ENCODE measurements at places on chromosomes 11 and 22. TPM values are rescaled to one million over a fixed set of nuclear protein-coding genes. Genes with fewer than 3 reads are reported as not detected.

OR8H1 gene
- total RNA-seq = not detected

GP1BB gene
- 0.76 TPM for total RNA-seq

FXYD6 gene
- total RNA-seq = 280 TPM

OR8J3 gene
- not detected for total RNA-seq

CRYBB2 gene
- total RNA-seq = not detected

P2RY6 gene
- total RNA-seq = 1.0 TPM

LTO1 gene
- 29.4 TPM for total RNA-seq

MMP12 gene
- total RNA-seq = not detected

Measured in uterus (tissue), 4 donors.